ENCODE measurements at places on chromosomes 6 and 20.

DNA sequence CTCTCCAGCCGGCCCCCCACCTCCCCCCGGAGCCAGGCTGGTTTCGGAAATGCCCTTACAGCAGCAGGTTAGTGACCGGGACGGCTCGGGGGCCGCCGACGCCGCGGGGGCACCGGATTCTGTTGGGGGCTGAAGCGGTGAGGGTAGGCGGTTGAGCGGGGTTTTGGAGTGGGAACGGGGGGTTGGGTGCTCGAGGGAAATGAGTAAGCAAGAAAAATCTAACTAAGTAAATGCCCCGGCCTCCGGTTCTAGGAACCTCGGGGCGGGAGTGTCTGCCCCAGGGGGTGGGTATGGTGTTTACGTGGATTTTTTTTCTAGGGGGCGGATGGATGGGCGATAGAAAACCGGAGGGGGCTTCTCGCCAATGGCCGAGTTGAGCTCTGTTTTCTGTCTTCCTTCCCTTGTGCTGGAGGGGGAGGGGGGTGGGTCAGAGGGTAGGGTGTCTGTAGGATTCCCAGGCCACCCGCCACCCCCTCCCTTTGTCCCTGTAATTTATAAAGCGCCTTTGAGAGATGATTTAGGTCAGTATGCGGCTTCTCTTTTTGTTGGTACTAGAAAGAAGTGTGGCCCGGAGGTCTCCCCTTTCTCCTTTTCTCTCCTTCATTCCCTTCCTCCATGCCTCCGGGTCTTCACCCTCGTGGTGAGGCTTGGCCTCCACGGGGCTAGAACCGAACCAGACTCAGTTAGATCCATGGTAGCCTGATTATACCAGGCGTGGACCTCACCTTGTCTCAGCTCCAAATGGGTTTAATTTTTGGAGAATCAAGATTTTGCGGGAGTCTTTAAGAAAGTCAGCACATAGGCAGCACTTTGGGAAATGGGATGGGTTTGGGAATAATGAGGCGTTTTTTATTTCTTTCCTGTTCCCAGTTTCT, 2.3 kb downstream of the E2F3 start:
- DNase-seq, result peak; percentile 71

DNA sequence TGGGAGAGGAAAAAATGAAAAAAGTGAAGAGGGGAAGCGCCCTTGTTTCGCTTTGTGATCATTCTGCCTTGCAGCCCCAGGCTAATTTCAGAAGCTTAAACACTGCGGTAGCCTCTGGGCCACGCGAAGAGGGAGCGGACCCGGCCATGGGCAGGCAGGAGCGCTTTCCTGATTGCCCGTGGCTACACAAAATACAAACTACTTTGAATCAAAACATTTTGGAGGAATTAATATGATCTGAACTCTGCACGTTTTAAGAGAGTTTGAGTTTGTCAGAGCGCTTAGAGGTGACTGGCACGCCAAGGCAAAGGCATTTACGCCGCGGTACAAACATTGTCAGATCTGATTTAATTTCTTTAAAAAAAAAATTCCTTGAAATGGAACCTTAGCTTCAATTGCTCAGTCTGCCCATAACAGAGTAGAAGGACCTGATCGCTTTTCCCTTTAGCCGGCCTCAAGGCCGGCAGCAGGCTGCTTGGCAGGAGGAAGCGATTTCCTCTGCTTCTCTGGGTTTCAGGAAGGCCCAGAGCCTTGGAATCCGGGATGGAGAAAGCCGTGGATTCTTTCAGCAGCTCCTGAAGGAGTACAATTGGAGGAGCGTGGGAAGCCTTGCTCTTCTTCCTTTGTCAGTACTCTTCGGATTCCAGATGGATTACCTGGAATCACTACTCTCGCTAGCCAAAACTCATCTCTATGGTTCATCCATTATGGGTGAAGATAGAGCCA, 9.7 kb downstream of the TFAP2D start:
- no peak for DNase-seq

GRCh38 chr6:116511424-116512110, at the start of gene CALHM5:
CALHM5 (plus strand) TSS chr6:116511639; CDS start chr6:116511697, 58 bp downstream.
- DNase-seq, result no peak

DNA sequence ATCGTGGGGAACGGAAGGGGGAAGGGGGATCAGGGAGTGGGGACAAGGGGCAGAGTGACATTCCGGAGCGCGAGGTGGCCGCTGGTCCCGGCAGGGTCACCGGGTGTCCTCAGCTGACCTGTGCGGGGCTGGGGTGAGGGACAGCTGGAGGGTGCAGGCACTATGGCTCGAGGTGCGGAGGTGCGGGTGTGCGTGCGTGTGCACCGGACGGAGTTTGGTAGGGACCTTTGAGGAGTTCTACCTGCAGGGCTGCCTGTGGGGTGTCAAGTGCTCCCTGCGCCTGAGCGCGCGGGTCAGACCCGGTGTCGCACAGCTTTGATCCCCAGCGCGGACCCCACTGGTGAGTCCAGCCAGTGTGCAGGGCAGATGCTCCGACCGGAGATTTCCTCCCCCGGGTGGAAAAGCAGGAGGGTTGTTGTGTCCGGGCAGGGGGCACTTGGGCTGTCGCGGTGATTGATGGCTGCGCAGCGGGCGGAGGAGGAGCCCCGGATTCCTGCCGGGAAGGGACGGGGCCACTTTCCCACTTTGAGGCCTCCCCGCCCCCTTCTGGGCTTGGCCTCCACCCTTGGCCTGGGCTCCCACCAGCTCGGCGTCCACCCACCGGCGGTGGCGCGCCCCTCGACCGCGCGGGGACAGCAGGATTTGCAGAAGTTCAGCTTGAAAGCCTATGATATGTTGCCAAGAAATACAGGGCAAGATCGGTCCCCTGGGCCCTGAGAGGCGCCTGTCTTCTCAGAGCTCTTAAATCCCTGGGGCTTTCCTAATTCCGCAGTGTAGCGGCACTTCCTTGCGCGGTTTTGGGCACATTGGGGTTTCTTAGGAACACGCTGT, 658 bp downstream of the RIN2 start:
- no peak for DNase-seq

- DNase-seq, result no peak
Observed at GRCh38 chr20:25496165-25496967, 88.9 kb downstream of the GINS1 start.

GRCh38 chr20:11076434-11077105, 402.8 kb upstream of the JAG1 start:
- DNase-seq, result no peak

GRCh38 chr20:62902926-62903615, 23.2 kb downstream of the DIDO1 start:
- no peak for DNase-seq

- DNase-seq, result peak; percentile 2
Observed at GRCh38 chr6:56842686-56843475, 112.0 kb upstream of the BEND6 start.

DNA sequence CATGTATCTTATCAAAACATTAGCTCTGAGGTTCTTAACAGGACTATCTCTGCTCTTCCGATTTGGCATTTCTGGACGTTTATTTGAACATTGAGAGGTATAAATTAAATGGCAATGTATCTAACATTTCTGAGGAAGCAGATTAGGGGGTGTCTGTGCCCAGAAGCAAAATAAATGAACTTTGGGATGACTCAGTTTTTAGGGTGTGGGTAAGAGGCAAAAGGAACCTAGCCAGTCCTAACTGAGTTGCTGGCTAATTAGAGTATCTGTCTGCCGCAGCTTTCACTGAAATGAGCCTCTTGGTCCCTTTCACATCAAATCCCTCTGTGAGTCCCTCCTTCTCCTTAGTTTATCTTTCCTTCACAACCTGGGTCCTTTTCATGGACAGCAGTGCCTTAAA, 1.1 kb downstream of the RNF144B start:
- DNase-seq, result peak; percentile 14

- DNase-seq, result no peak
Observed at GRCh38 chr6:4004249-4004648, 74.7 kb downstream of the FAM217A start.

DNA sequence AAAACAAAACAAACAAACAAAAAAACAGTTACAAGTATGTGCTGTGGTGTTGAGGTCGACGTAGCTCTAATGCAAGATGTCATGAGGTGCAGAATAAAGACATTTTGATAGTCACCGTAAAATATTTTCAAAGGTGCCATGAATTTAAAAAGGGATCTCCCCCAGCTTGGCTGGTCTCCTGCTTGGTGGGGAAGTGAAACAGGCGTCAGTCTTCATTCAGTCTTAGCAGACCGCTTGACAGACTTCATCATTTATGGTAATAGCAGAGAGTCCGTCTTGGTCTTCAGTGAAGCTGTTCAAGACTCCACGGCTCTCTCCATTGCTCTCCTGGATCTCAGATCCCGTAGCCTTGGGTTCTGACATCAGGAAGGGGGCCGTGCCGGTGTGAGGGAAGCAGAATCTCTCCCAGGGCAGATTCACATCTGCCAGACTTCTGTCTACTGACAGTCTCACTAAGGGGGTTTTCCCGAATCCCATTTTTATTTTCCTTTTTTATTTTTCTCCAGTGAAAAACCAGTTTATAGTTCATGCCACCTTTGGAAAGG, 1.6 kb downstream of the SLC24A3 start:
- DNase-seq, result no peak

GRCh38 chr6:1381481-1382330, 7.7 kb upstream of the FOXF2 start:
- peak; percentile 49 for DNase-seq

DNA sequence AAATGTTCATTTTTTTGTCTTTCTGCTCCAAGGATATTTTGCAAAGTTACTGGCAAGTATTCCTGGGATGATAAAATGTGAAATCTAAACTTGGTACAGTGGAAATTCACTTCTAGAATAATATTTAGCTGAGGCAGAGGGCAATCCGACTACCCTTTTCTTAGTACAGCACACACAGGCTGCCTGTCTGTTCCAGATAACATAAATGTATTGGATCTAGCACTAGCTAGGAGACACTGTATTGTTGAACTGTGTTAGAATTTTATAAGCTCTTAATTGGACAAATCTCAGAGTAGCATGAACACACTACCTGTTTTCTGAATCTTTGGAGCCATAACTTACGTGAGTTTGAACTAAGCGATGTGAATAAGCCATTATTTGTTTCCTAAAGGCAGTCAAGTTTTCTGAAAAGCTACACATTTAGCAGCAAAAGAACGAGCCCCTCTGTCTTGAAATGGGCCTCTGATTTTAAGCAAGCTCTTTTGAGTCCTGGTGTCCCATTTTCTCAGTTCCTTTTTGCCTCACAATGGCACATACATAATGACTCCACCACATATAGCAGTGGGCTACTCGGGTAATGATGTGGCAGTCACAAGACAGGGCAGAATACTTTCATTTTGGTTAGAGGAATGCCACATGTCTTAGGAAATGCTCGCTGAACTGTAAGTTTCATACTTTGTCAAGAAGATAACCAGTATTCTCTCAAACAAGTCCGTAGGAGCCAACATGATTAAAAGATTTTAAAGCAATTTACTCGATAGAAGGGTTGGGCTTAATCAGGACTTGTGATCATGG, 116.5 kb upstream of the ESR1 start:
- peak; percentile 18 for DNase-seq

DNA sequence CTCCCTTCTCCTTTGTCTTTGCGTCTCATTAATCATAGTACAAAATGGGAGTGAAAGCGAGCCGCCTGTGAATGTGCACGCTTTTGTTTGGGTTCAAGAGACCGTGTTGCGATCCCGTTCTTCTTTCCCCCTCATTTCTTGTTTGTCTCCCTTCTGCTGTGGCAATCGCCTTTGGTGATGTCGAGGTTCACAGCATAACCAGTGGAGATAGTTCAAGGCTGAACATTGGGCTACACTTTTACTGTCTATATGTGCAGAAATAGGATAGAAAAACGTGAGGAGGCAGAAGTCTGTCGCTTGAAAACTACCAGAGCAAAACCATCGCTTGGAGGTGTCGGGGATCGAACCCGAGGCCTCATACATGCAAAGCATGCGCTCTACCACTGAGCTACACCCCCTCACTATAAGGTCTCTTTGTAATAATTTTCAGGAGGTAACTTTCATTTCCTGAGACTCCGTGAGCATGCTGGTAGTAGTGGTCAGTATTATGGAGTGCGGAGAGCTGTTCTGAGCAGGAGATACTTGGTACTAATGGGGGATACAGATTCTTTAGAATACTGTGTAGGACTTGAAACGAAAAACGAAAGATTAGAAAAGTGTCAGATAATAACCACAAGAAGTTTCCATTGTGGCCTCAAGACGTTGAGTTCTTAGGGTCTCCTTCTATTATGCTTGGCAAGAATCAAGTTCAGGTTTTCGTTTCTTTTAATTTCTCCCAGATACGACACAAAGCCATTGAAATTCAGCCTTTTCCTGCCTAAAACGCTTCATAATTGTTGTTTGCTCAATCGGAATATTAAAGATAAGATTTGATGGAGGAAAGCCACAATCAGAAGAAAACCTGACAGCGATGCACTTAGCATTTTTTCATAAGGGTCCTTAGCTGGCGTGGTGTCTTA, 106.6 kb downstream of the TRIM27 start:
- DNase-seq, result no peak

GRCh38 chr6:11527274-11527870, 10.2 kb upstream of the TMEM170B start:
- no peak for DNase-seq

DNA sequence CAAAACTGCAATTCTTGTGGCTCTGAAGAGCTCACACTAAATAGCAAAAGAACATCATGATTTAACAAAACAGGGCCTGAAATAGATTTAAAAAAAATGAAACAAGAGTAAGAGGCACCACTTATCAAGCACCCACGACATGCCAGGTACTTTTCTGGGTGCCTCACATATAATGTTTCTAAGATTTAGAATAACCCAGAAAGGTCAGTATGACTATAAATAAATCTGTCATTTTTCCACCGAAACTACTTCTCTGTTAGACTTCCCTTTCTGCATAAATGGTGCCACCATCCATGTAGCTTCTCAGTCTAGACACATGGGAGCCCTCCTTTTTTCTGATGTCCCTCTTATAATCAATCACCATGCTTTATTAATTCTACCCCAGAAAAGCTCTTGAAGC, 652.4 kb upstream of the CHD6 start:
- no peak for DNase-seq
